Activated naive CD8-positive, alpha-beta T cell treated with anti-CD3 and anti-CD28 coated beads, Interleukin-2, amount 10 ng/mL, durations not matched to agents 7 days and 5 days (primary cell): ENCODE measurements at places on chromosomes 7 and 10. TPM values are rescaled to one million over a fixed set of nuclear protein-coding genes. Genes with fewer than 3 reads are reported as not detected.

Gene C7orf33
- not detected for total RNA-seq

Gene FAM237B
- not detected for total RNA-seq

Gene COBL
- not detected for total RNA-seq

Gene ATG9B
- 11.1 TPM for total RNA-seq

Gene FAM131B
- 2.3 TPM for total RNA-seq

Gene OPALIN
- total RNA-seq: not detected

Gene CALD1
- total RNA-seq: not detected

Gene VAX1
- not detected for total RNA-seq

Gene DEPP1
- total RNA-seq: not detected

Gene NUDT13
- 2.8 TPM for total RNA-seq
